Activated T-cell treated with anti-CD3 and anti-CD28 coated beads for 48 hours (primary cell): ENCODE measurements at places on chromosomes 6 and 20.
A peak's percentile ranks its signal among the peaks of the same experiment; 100 is the strongest.

DNA sequence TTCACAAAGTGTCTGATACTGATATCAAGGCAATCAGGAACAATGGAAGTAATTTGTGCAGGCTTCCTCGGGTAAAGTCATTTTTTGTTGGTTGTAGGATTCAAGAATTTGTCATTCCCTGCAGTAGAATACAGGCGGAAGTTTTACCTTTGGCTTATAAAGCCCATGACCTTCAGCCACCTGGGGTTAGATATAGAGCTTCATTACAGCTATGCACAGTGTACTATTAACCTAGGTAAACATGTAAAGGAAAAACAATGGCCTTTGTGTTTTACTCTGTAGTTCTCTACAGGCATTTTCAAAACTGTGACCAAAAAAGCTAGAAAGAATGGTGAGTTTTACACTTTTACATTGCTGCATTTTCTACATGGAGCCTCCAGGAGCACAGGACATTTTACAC lies 114.9 kb downstream of the NRSN1 start:
- no peak for DNase-seq

GRCh38 chr20:49148601-49149000 lies 39.5 kb downstream of the STAU1 start:
- DNase-seq, result no peak

- DNase-seq, result no peak
These were observed 151.6 kb upstream of the ZNF337 start for GRCh38 chr20:25848222-25848621.

- peak; percentile 72 for DNase-seq
These were observed 19.2 kb upstream of the FAM83C start for GRCh38 chr20:35311409-35311808.

DNA sequence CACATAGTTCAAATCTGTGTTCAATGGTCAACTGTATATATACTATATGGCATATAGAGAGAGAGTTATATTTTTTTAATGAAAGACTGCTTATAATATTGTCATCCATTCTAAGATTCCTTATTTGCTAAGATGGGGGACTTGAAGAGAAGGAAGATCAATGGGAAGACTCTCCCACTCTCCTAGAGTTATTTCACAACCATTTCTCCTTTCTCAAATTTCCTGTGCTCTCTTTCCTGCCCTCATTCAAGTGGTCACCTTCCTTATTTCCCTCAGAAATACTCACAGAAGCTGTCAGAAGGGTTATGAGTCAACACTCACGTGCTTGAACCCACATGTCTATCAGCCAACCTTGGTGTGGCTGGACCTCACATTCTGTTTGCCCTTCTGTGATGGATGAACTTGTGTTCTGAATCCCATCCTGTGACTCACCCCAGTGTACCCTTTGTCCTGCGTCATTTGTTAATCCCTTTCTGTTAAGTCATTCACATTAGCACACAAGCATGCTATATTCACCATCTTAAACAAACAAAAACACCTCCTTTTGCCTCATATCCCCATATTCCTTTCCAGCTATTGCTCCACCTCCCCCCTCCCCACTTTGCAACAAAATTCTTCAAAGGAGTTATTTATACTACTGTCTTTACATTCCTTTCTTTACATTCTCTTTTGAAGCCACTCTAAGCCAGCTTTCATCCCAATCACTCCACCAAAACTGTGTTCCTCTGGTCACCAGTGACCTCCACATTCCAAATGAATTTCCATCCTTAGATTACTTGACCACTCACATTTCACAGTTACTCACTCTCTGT lies 279.3 kb upstream of the TCF21 start:
- no peak for DNase-seq

DNA sequence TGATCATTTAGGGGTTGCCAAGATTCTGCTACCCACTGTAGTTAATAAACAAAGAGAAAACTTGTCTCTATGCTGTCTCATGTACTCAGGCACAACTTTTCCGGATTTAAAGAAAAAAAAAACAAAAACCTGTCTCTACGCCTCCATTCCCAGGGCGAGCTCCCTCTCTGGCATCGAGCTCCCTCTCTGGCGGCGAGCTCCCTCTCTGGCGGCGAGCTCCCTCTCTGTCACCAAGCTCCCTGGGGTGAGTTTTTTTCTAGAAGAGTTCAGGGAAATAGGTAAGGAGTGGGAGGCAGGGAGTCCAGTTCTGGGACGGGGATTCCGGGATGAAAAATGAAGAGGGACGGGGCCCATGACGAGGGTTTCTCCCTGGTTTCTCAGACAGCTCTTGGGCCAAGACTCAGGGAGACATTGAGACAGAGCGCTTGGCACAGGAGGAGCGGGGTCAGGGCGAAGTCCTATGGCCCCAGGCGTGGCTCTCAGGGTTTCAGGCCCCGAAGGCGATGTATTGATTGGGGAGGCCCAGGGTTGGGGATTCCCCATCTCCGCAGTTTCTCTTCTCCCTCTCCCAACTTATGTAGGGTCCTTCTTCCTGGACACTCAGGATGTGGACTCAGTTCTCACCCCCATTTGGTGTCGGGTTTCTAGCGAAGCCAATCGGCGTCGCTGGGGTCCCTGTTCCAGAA lies 16.5 kb upstream of the HLA-A start:
- DNase-seq, result no peak

- no peak for DNase-seq
These were observed 21.7 kb downstream of the CPXM1 start for GRCh38 chr20:2778602-2779321.

- no peak for DNase-seq
These were observed 3.9 kb downstream of the SLA2 start for GRCh38 chr20:36642136-36642535.

DNA sequence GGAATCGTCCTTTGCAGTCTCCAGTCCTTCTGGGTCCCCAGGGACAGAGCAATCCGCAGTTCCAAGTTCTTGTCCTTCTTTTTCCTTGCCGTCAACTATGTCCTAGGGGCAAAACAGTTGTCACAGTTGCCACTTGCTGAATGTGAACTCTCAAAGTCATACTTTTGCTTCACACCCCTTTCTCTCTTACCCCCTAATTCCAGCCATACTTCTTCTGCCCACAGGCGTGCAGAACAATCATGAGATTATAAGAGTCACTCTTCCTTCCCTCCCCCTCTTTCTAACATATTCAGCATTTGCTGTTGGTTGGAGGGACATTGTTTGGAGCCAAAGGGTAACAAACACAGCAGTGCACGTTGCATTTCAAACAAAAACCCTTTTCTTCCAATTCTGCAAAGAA lies 74.4 kb downstream of the BCAS1 start:
- no peak for DNase-seq

GRCh38 chr6:137878486-137879285 lies 11.6 kb downstream of the TNFAIP3 start:
- DNase-seq, result no peak

- peak; percentile 26 for DNase-seq
These were observed 4.8 kb downstream of the F13A1 start for GRCh38 chr6:6315660-6316059.

- DNase-seq, result no peak
These were observed 251.6 kb downstream of the KCNQ5 start for GRCh38 chr6:72873433-72873832.

- DNase-seq, result no peak
These were observed 30.9 kb downstream of the LBP start for GRCh38 chr20:38377039-38377685.

- no peak for DNase-seq
These were observed 54.3 kb downstream of the RWDD2A start for GRCh38 chr6:83247471-83247870.
